ENCODE measurements at places on chromosomes 5 and 9. TPM values are rescaled to one million over a fixed set of nuclear protein-coding genes. Genes with fewer than 3 reads are reported as not detected.

- DNase-seq = peak; percentile 52
Observed at GRCh38 chr5:77180167-77181081, 30.1 kb upstream of the PDE8B start.

- peak; percentile 30 for DNase-seq
Observed at GRCh38 chr5:181281077-181281983, 20.4 kb upstream of the TRIM52 start.

DNA sequence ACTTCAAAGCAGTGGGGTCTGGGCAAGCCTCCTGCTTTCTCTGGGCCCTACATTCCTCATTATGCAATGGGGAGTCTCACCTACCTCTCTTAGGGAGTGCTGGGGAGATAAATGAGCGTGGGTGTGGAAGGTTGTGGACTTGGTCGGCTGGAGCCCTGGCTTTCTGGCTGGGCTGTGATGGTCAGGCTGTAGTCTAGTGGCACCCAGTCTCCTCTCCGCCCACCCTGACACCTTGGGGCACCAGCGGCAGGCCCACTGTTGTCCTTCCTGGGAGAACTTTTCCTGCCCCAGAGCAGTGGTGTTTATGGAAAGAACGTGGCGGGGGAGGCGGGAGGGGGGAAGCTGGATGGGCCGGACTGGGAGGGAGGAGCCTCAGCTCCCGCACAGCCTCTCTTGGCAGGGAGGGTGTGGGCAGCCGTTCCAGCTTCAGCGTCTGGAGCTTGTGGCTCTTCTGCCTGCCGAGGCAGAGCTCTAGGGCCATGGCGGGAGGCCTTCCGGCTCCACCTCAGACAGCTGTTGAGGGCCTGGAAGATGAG, 4.1 kb downstream of the PTGS1 start:
- no peak for DNase-seq

DNA sequence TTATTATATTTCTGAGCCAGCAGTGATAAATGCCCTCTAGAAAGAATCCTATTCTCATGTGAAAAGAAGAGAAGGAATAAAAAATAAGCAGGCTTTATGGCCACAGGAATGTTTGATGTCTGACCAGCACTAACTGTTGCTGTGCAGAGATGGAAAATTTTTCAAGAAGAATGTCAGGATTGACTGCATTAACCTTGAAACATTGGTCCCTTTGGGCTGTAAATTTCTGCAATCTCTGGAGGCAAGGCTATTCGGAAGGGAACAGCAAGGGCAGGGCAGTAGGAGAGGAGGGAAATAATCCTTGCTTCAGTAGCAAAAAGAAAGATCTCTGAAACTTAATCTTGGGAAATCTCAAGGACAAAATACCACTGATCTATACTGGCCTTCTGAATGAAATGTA, 415.2 kb downstream of the DNAH5 start:
- DNase-seq = no peak

GRCh38 chr5:29213475-29213874, 1980.0 kb upstream of the CDH6 start:
- DNase-seq = no peak

DNA sequence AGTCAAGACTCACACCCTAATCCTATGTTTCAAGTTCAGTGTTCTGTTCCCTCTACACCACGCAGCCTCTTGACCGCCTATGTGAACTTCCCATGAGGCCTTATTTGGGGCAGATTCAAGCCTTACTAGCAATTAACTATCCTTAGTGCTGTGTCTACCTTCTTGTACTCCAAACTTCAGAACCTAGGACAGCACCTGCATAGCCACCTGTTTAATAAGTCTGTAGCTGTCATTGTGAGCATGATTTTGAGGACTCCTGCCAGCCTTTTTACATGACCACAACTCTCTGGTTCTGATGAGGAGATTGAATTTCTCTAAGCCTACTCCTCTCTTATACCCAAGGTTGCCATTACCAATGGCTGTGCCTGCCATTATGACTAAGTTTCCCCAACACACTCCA, 50.8 kb upstream of the PCSK1 start:
- peak; percentile 62 for DNase-seq

DNA sequence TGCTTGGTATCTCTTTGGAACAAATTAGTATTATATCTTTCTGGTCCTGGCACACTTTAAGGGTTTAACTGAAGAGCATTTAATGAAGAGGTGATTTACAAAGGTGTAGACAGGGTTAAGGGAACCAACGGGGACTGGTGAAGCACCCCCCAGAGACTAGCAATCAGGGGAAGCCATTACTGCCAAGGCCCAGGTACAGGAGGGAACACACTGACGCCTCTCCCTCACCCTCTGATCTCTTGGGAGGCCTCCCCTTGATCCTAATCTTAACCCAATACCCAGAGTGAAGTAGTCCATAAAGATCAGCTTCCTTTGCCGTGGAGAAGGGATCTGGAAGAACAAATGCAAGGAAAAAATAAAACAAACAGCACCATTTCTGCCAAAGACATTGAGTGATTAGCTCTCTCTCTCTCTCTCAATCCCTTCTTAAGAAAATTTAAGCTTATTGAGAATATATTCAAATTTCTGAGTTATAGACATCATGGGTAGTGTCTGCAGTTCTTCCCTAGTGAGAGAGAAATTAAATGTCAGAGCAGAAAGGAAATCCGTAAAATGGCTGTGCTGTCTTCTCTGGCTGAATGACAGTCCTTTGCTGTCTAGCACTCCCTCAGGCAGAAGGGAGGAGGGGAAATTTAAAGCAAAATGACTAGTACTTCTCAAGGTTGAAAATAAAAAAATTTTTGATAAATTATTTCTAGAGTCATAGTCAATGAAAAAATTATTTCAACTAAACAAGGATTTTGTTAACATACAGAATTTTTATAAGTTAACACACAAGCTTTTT, 20.0 kb downstream of the F2R start:
- DNase-seq = no peak

GFPT2 gene
- not detected for total RNA-seq

WDR38 gene
- total RNA-seq = not detected

FOXD4L3 gene
- not detected for total RNA-seq

BASP1 gene
- total RNA-seq = 0.33 TPM

SVEP1 gene
- total RNA-seq = not detected

ANGPTL2 gene
- total RNA-seq = not detected

Measured in activated CD4-positive, alpha-beta T cell treated with anti-CD3 and anti-CD28 coated beads, Interleukin-2, amount 10 ng/mL, durations not matched to agents 24 days and 14 days (primary cell).